Neural crest cell (in vitro differentiated cells): ENCODE measurements at places on chromosomes 7 and 10. TPM values are rescaled to one million over a fixed set of nuclear protein-coding genes. Genes with fewer than 3 reads are reported as not detected.

Gene DDX21
- 67.2 and 70.7 TPM in 2 replicates for total RNA-seq

Gene NEBL
- 8.4 TPM in 2 replicates for total RNA-seq

Gene NUTM2B
- total RNA-seq: 1.8 TPM in 2 replicates

Gene PGAM2
- 1.8 and 2.4 TPM in 2 replicates for total RNA-seq

Gene TMEM225B
- total RNA-seq: 0.91 and 1.8 TPM in 2 replicates

Gene CYP3A5
- total RNA-seq: not detected in 2 replicates

Gene COL1A2
- 98.8 and 110 TPM in 2 replicates for total RNA-seq

Gene HTR5A
- total RNA-seq: not detected in 2 replicates

Gene IFIT1B
- not detected in 2 replicates for total RNA-seq

Gene DTX2
- 23.7 and 24.2 TPM in 2 replicates for total RNA-seq

- DNase-seq: no peak
Observed at GRCh38 chr10:67666416-67667034, 29.5 kb downstream of the CTNNA3 start.

GRCh38 chr10:2143213-2143835 is 406.0 kb upstream of the ADARB2 start:
- no peak for DNase-seq

DNA sequence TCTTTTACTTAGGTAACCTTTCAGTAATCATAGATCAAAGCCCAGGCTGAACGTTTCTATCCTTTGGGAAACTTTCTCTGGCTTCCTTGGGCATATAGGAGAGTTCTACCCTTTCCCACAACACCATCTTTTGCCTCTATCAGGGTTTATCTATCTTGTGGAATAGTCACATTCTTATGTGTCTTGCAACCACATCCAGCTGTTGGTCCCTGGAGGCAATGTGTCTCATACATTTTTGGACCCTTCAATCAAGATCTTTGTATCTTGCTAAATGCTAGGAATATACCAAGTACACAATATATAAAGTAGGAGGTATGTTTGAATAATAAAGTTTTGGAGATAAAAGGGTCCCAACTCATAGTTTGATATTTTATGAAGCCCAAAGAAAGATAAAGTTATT is 121.7 kb downstream of the RNLS start:
- no peak for DNase-seq

DNA sequence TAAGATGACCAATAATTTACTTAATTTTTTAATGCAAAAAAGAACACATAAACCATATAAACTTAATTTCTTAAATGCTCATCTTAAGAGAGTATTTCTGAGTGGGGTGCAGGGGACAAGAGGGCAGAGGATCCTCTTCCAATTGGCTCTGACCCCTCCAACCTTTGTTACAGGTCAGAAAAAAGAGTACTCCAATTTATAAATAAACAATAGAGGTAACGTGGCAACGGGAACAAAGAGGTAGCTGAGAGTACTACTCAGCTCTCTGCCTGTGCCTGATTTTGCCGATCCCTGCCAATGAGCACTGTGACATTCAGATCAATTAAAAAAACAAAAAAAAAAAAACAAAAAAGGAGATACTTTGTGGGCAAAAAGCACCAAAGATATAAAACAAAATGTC is 307.9 kb downstream of the PARD3 start:
- DNase-seq: no peak

- no peak for DNase-seq
Observed at GRCh38 chr7:104650991-104651640, 322.7 kb downstream of the LHFPL3 start.

DNA sequence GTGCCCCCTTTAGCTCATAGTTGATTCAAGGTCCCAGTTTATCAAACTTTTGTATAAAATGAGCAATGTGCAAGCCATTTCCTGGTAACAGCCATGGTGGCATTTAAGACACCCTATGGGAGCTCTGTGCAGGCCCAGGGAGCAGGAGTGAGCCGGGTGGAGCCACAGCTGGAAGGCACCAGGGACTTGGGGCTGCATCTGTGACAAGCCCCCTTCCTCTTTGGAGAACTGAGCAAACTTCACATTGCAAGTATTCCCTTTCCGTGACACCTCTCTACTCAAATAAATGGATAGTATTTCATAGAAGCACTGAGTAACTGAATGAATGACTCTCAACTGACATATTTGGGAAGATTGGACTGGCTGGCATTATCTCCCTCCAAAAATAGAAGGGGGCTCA is 558.7 kb upstream of the FOXK1 start:
- no peak for DNase-seq

DNA sequence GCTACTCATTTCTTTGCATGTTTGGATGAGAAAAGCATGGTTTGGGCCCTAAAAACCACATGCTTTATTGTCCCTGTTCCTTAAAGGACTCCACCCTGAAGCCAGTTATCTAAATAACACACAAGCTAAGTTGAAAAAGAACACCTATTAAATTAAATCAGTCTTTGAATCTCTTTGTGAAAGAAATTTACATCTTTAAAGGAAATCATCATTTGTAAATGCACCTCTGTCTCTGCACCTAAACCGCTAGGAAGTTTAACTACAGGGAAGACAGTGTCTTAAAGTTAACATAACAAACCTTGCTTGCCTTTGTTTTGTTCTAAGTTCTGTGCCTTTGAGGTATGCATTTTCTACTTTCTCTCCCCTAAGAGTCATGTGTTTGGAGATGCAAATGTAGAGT is 52.6 kb downstream of the HTR7 start:
- no peak for DNase-seq

DNA sequence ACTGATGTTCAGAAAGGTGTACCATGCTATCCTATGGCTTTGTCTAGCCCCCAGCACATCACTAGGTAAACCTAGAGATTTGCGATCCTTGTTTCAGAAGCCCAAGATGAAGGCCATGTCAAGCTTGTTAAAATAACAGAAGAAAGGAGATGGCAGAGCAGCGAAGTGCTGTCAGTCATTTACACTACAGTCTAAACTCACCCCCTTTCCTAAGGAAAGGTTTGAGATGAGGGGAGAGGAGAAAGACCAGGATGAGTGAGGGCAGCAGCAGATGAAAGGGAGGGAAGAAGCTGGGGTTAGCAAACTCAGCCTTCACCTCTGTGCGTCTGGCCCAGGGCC is 74.8 kb downstream of the PROSER2 start:
- DNase-seq: no peak

DNA sequence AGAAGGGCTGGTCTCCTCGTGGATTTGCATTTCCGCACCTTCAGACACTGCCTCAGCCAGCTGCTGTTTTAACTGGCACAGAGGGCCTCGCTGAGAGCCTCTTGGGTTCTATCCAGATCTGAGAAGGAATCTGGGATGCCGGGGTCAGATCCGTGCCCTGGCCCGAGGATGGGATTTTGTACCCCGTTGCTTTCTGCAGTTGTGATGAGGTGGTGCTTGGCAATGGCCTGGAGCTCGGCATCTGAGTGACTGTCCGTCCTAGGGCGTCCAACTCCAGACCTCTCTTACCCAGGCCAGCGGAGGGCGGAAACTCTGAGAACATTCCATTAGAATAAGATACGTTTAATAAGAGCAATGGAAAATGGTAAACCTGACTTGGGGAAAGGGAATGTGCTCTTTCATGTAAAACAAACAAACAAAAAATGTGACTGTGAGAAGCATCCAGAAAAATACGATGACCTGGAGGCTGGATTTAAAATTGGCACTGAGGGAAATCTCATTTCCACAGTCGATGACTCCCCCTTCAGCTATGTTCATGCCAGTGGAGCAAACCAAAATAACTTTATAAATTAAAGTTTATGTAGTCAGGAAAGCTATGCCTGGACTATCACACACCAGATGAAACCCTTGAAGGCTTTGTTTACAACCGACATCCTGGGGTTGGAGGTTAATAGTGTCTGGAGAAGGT is 39.6 kb downstream of the GRK5 start:
- no peak for DNase-seq

GRCh38 chr7:51233374-51233773 is 83.2 kb downstream of the COBL start:
- DNase-seq: no peak

DNA sequence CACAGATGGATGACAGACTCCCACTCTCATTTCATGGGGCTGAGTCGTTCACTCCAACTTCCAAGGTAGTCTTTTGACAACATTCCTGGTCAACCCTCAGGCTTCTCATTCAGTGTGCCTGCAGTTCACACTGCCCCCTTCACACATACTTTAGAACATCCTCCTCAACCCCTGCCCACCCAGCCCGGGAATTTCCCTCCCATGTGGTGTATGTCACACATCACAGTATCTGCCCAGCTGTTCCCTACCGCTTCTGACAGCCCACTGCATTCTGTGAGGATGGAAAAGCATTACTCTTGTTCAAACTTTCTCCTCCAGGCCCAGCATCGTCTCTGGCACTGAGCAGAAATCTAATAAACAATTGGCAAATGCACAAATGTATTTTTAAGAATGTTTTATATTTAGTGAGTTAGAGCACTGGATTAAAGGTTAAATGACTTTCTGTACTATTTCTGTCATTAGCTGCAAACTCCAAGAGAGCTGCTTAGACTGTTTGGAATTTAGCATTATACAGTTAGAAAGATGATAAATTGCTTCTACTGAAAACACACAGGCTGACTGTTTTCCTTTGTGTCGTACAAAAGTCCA is 110.4 kb downstream of the SFMBT2 start:
- DNase-seq: no peak

GRCh38 chr10:16437540-16437894 is 707 bp downstream of the PTER start:
- DNase-seq: no peak

GRCh38 chr7:45681596-45682357 is 107.6 kb downstream of the ADCY1 start:
- DNase-seq: no peak

- DNase-seq: no peak
Observed at GRCh38 chr10:44993922-44994751, 6.6 kb upstream of the ZNF22 start.

DNA sequence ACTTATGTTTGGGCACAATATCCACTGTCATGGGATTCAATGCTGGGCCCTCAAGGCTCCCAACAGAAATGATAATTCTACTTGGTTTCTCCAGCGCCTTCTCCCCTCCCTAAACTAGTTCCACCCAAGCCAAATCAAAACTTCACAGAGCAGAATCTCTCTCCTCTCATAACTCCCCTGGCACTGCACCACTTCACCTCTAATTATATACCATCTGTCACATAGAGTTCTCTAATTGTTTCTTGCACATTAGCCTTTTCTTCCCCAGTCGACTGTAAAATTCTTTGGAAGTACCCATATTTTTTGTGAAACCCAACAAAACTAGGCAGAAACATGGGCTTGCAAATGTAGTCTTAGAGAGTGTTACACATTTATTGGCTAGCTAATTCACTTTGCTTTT is 8.1 kb downstream of the SGMS1 start:
- no peak for DNase-seq

DNA sequence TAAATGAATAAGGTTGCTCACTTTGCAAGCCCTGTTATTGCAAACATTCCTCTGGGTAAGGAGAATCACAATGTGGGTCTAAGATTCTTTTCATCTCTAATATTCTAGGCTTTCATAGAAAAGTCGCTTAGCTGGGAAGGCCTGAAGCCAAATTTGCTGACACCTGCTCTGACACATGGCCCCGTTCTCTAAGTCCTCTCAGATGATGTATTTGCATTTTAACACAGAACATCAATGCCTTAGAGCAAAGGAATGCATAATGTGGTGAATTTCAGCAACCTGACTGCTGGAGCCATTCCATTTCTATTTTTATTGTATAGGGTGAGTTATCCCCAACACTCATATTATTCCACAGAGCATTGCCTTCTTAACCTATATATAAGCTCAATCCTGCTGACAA is 682.1 kb upstream of the NRP1 start:
- no peak for DNase-seq

DNA sequence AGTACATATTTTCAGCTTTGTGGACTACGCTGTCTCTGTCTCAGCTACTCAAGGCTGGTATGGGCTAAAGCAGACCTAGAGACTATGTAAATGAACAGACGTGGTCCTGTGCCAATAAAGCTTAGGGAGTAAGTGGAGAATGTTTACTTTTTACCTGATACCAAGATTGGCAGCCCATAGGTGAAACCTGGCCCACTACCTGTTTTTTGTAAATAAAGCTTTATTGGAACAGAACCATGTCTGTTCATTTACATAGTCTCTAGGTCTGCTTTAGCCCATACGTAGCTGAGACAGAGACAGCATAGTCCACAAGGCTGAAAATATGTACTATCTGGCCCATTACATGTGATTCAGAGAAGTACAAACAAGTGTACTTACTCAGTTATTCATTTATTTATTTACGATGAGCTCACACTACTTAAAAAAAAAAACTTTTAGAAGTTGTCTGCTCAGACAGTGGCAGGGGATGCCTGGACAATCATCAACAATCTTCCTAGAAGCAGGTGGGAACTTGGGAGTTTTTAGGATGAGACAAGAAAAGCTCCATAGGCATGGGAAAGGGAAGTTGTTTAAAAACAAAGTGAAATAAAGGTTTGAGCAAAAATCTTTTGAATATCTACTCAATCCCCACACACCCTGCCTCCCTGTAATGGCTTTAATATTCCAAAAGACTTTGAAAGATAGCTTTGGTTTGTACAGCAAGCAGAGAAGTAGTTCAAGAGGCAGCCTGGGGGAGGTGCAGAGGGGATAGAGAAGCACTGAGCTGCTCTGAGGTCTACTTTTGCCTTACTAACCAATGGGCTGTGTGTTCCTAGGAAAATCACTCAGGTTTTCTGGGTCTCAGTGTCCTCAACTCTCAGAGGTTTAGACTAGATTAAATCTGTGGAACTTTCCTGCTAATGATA is 114.4 kb upstream of the AFAP1L2 start:
- no peak for DNase-seq

DNA sequence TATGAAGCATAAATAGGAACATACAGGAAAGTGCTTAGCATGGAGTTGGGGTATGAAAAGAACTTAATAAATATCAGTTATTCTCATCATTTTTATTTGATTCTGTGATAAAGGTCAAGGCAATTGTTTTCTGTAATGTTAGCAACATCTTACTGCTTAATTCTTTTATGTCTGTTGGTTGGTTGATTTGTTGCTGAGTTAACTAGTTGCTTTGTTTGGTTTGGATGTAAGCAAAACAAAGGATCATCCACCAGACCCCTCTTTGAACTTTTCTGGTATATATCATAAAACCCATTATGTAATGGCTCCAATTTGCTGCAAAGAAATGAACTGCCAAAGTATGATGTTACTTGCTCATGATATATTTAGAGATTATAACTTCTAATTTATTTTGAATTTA is 44.5 kb downstream of the CH25H start:
- DNase-seq: no peak

DNA sequence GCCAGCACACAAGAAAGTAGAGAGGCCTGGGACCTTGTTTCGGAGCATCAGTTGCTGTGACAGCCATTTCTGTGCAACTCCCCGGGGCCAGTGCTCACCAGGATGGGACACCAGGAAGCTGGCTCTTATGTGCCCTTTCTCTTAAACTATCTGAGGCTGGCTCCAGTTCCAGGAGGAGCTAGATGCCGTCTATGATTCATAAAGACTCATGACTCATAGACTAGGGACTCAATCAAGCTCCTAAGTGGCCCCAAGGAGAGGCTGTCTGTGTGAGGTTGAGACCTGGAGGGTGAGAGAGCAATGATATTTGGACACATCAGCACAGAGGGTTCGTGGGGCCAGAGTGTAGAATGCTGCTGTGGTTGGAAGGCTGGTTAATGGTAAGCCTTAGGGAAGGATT is 580.1 kb downstream of the CCSER2 start:
- DNase-seq: no peak

- no peak for DNase-seq
Observed at GRCh38 chr7:2202361-2202761, 30.4 kb downstream of the MAD1L1 start.
